ENCODE measurements at places on chromosomes 4 and X.
A peak's percentile ranks its signal among the peaks of the same experiment; 100 is the strongest.

- no peak for DNase-seq
Observed at GRCh38 chr4:143616771-143617170, 83.7 kb downstream of the FREM3 start.

- no peak for DNase-seq
Observed at GRCh38 chr4:108833046-108833445, 70.2 kb upstream of the ETNPPL start.

DNA sequence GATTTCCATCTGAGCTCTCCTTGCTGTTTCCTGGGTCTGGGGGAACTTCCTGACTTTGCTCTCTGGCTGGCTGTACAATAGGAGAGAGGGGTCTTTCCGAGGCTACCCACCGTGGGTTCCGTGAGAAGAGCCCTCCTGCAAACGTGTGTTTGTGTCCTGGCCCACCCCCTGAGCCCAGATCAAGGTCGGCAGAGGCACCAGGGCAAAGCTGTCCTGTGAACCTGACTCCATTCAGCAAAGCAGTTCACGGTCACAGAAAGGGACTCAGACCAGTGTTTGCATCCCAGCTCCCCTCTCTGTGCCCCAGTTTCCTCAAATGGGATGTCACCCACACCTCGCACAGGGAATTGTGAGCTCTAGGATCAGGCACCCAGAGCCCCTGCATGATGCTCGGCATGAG, 97.3 kb upstream of the PSAPL1 start:
- no peak for DNase-seq

DNA sequence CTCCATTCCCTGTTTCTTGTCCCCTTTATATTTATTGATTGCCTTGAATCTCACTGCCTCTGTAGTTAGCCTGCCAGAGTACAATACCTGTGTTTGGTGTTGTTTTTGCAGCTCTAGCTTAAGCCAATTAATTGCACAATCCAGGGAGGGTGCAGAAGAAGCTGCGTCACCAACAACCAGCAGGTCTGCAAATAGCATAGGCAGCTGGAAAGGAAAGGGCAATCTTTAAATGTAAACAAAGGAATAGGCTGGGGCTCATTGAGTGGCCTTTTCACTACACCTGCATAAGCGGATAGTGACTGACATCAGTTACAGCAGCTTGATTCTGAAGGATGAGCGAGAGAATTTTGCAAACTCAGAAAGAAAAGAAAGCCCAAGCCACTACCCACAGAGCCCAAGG, 106.8 kb upstream of the RAI2 start:
- no peak for DNase-seq

DNA sequence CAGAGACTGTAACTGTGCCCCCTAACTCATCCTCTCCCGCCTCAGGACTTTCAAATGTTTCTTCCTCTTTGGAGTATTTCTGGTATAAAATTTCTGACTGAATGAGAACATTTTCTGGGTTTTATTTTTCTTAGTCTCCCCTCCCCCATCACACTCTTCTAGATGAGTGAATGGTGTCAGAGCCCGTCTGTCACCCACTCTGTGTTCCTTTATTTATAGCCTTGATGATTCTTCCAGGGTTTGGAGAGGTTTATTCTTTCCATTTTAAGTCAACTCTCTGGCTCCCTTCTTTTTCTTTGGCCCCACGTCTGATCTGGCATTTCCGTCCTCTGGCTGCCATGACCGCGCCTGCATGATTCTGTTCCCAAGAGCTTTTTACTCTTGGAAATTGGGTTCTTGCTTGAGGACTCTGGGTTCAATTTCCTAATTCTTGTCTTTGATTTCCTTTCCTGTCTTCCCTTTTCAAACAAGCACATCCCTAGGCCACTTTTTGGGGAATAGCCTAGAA, 128.8 kb downstream of the NSUN7 start:
- DNase-seq = no peak

DNA sequence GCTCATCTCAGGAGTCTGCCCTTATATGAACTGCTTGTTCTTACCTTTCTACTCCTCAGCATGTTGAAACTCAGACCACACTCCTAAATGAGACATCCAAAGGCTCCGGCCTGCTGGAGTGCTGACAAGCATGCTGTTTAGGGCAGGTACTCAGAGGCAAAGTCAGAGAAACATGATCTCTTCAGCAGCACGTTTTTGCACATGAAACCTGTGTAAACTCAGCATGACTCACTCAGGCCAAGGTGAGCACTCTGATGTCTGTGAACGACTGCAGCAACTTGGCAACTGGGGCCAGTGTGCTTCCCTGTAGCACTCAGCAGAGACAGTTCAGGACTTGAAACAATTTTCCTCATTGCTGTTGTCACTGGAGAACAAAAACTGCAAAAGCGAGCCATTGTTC, 109.6 kb downstream of the PACRGL start:
- DNase-seq = peak; percentile 73

- DNase-seq = no peak
Observed at GRCh38 chr4:144861471-144861870, 215.5 kb downstream of the HHIP start.

GRCh38 chrX:117973110-117973807, 143.4 kb downstream of the KLHL13 start:
- no peak for DNase-seq

DNA sequence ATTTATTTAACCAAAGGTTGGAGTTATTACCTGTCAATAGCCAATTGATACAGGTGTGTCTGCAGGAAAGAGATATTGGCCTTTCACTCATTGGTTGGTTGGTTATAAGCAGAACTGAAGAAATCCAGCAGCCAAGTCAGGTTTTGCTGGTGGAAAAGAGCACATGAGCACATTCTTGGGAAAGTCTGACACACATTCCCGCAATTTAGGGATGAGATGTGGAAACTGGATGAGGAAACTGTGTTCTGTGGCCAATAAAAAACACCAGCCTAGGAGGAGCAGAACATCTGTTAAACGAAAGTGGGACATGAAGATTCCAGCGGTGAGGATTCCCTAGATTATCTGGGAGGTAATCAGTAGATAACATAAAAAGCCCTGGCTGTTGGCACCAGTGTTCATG, 567.4 kb upstream of the CPEB2 start:
- DNase-seq = no peak

- DNase-seq = no peak
Observed at GRCh38 chr4:140189805-140190204, 35.8 kb upstream of the MAML3 start.

DNA sequence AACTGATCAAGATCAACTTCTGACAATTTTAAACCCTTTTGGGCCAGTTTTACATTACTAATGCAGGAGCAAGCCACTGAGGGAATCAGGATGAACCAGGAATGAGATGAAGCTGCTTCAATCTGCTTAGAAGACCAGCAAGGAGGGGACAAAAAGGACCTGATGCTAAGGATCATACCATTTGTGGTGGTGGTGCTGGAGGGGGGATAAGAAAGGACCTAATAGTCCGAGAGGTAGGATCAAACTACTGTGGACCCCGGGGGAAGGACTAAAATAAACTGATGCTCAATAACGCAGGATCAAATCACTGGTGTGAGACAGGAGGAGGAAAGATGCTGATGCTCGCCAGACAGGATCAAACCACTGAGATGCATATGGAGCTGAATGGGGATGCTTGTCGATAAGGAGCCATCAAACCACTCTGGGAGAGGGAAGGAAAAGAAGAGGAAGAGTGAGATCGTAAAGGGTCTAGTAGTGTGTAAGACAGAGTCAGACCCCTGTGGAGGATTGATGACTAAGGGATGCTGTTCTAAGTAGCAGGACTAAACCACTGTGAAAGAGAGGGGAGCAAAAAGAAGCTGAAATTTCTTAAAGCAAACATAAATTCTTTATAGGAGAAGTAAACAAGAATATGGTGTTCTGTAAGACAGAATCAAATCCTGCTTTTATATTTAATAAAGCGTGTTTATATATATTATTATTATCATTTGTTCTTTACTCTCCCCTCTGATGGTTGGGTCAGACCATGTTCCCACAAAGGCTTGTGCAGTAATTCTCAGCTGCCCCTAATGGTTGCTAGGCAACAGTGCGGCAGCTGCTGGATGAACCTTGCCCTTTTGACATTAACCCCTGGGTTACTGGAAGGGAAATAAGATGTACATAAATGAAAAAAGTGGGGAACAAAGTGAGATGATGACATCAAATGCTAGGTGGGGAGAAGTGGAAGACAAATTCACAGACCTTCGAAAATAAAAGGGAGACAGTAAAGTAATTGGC, 432.5 kb upstream of the FGF16 start:
- DNase-seq = no peak

DNA sequence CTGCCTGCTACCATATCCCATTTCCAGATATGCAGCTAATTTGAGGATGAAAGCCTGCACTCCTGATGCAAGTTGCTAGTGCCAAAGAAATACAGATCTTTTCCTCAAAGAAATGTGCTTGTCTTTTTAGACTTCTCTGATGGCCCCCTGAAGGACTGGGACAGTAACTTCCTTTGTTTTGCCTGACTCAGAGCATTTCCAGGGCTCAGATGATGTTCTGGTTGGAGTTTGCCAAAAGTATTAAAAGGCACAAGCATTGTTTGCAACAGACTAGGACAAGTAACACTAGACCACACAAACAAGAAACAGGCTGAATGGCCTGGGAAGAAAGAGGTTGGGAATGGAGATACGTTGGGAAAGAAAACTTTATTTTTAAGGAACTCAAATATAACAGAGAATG, 175.2 kb downstream of the IL13RA2 start:
- DNase-seq = no peak
